ENCODE measurements at places on chromosomes 16 and 17.
A peak's percentile ranks its signal among the peaks of the same experiment; 100 is the strongest.

DNA sequence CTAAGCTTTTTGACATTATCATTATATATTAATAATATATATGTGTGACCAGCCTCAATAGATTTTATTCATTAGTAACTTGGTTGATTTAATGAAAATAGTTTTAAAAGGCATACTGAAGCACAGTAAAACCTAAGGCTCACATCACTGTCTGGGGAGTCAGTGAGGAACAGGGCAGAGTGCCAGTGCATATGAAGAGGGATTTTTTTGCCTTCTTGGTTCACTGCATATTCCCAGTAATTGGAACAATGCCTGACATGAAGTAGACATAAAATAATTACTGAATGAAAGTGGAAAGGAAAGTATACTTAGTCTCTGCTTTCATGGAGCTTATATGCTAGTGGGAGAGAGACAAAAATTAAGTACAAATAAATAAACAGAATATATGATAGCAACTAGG is 81.1 kb downstream of the FTO start:
- DNase-seq = peak; percentile 43

GRCh38 chr17:68792042-68792685 is 163.0 kb downstream of the ABCA8 start:
- DNase-seq = no peak

DNA sequence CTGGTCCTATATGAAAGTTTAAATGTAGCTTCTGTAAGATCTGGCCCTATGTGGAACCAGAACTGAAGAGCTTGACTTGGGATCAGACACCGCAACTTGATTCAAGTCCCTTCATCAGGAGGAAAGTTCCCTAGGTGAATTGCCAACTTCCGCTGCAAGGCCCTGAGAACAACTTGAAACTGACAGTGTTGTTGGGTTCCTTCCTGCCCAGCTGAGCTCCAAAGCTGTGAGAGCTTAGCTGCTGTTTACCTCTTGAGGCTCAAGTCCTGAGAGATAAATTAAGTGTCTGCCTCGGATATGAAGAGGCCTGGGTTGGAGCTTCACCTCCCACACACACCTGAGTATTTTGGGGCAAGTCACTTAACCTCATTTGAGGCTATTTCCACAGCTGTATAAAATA is 44.7 kb downstream of the REXO5 start:
- no peak for DNase-seq

DNA sequence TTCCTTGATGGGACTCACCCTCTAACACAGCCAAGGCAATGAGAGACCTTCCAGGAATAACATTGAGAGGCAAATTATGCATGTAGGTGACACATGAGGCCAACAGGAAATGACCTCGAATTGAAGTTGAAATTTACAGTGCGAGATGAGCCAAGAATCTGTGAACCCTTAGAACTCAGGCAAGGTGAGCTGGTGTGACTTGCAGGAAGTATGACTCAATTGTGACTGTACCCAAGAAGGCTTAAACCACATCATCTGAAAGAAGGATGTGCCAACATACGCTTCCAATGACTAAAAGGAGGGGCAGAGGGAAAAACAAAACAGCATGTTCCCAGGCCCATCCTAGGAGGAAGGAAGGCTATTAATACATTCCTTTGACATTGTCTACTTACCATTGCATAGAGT is 44.8 kb downstream of the PITPNC1 start:
- no peak for DNase-seq

GRCh38 chr17:36889770-36890349 is 47.4 kb upstream of the LHX1 start:
- DNase-seq = no peak

DNA sequence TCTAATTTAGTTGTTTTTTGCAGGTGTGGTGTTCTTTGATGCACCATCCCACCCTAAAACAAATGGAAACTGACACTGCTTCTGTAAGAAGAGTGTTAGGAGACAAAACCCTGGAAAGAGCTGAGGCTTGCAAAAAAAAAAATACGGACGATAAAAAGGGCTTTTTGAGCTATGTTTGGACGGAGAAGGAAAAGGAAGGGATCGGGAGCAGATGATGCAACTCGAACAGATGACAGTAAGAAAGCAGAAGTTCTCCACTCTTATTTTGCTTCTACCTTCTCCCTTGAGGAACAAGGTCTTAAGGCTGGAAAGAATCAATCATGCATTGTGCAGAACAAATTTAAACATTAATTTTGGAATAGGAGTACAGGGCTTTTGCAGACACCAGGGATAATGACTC is 136.7 kb downstream of the MAF start:
- DNase-seq = no peak

DNA sequence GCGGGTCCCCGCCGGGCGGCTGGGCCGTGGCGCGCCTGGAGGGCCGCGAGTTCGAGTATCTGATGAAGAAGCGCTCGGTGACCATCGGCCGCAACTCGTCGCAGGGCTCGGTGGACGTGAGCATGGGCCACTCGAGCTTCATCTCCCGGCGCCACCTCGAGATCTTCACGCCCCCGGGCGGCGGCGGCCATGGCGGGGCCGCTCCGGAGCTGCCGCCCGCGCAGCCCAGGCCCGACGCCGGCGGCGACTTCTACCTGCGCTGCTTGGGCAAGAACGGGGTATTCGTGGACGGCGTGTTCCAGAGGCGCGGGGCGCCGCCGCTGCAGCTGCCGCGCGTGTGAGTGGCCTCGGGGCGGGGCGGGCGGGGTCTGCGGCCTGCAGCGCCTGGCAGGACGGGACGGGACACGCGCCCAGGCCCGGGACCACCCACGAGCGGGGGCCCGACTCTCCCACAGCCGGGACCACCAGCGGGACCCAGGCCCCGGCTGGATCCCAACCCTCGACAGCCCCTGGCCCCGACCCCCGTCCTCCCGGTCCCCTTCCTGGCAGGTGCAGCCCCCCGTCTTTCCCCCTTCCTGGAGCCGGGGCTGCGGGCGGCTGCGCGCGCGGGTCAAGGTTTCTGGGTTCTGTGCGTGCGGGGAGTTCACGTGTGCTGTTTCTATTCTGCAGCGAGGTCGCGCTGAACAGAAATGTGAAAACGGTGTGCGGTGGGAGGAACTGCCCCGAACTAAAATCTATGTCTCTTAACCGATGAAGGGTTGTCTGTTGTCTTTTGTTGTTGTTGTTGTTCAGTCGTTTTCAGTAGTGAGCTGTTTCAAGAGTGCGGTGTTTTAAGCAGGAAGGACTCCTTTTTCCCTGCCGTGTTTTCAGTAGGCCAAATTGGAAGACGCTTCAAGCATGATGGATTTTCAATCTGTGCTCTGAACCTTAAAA is 705 bp downstream of the FOXK2 start:
- peak; percentile 48 for DNase-seq

DNA sequence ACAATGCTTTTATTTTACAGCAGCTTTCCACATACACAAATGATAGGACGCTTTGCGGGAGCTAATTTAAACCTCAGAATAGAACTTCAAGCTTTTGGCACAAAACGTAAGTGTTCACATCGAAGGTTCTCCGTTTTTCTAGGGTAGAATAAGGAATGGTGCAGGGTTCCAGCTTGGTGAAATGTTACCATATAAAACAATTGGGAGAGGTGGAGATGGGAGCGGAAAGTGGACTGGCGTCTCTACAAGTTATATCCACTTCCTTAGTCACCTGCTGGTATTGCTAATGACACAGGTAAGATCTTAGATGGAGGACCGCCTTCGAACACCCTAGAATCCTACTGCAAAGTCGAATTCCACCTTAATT is 1.7 kb upstream of the NXN start:
- no peak for DNase-seq

GRCh38 chr16:85674418-85674755 is 14.4 kb downstream of the GINS2 start:
- DNase-seq = no peak

GRCh38 chr17:43033948-43034881 is 9.2 kb downstream of the RND2 start:
- DNase-seq = no peak

DNA sequence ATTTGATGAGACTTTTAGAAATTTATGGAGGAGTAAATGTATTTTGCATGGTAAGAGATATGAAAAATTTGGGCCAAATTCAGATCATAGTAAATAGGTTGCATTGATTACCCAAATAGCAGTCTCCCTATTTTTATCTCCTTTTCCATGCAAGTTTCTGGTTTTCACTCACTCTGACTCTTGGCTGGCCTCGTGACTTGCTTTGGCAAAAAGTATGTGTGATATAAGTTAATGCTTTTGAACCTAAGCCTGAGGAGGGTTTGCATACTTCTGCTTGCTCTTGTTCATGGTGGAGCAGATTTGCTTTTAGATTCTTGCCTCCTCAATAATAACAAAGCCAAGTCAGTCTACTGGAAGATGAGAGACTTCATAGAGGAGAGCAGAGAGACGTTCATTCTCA is 1045.9 kb upstream of the CDH8 start:
- no peak for DNase-seq

DNA sequence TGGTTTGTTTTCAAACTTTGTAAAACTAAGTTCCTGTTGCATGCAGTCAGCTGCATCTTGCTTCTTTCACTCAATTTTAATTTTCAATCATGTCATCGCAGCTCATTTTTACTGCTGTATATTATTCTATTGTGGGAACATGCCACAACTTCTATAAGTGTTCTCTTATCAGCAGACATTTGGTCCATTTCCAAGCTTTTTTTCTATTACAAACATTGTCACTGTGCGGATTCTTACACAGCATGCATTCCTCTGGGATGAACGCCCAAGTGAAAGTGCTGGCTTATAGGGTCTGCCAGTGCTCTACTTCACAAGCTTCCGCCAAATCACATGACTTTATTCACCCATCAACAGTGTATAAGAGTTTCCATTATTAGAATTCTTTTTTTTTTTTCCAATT is 22.7 kb downstream of the GINS3 start:
- no peak for DNase-seq

- peak; percentile 39 for DNase-seq
These were observed 333.1 kb downstream of the CPPED1 start for GRCh38 chr16:12470311-12471229.

- no peak for DNase-seq
These were observed 11.8 kb downstream of the CNGB1 start for GRCh38 chr16:57959121-57959520.

- no peak for DNase-seq
These were observed 405.6 kb upstream of the TOM1L1 start for GRCh38 chr17:54494721-54495715.

DNA sequence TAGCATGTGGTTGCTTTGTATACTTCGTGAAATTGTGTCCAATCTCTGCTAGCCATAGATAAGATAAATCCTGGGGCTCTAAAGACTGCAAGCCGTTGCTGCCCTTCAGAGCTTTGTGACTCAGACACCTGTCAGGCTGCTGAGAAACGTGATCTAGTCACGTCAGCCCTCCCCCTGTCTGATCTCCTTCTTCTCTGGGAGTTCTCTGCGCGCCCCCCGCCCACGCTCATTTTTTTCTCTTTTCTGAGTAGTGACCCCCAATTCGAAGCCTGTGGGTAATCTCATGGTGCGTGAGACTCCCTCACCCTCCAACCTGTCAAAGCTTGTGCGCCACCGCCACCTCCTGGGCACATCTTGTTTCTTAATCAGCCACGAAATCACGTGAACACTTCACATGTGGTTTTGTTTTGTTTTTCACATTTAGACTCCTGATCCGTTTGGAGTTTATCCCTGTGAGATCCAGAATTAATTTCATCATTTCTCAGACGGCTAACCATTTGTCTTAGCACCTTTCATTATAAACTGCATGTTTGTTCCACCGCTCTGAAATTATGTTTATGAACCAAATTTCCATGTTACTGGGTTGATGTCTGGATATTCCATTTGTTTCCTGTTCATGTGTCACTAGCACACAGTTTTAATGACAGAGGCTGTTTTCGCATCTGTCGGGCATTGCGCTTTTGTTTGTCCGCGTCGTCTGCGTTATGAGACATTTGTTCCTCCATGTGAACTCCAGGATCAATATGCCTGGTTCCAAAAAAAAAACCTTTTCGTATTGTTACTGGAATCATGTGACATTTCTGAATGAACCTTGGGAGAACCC is 977 bp upstream of the ZNF778 start:
- DNase-seq = peak; percentile 82

- DNase-seq = no peak
These were observed 4.3 kb upstream of the CYBA start for GRCh38 chr16:88655053-88655732.

GRCh38 chr16:89173174-89173921 is 1.8 kb downstream of the CDH15 start:
- DNase-seq = no peak

- no peak for DNase-seq
These were observed 13.3 kb upstream of the CRK start for GRCh38 chr17:1469231-1469852.

GRCh38 chr17:56064506-56064905 is 88.8 kb upstream of the ANKFN1 start:
- DNase-seq = peak; percentile 41

GRCh38 chr17:73389411-73389810 is 77.6 kb upstream of the CDC42EP4 start:
- no peak for DNase-seq

GRCh38 chr17:43907425-43907981 is at the start of gene MPP2:
Gene MPP2, minus strand, starts transcription at chr17:43907536. Its CDS starts 3,076 bp downstream, at chr17:43904460.
- peak; percentile 91 for DNase-seq

DNA sequence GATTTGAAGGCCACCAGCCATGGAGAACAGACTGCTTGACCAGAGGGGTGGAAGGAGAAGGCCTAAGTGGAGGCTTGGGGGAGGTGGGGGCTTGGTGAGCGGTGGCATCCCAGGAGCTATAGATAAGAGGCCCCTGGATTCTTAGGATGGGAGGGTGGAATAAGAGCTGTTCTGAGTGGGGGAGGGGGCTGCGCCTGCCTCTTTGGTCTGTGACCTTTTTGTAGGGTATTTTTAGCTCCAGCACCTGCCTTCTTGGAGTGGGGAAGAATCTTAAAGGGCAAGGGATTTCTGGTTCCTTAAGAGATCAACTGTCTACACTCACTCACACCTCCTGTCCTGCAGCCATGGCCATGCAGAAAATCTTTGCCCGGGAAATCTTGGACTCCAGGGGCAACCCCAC is 567 bp downstream of the ENO3 start:
- DNase-seq = no peak

GRCh38 chr16:75231570-75231969 is 12.8 kb downstream of the CTRB1 start:
- DNase-seq = no peak

DNA sequence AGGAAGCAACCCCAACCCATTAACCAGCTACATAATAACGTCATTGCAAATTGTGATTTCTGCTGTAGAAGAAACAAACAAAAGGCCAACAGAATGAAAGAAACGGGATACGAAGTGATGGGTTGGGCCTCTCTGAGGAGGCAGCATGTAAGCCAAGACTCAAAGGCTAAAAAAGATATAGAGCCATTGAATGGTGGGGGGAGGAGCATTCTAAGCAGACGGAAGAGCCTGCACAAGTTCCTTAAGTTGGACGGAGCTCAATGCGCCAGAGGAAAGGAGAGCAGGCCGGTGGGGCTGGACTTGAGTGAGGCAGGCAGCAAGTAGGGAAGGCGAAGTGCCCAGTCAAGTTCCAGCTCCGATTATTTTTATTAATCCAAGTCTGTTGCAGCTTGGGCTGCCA is 160.3 kb downstream of the SHISA9 start:
- DNase-seq = no peak
